Hematopoietic multipotent progenitor cell (in vitro differentiated cells): ENCODE measurements at places on chromosomes 6 and 20. TPM values are rescaled to one million over a fixed set of nuclear protein-coding genes. Genes with fewer than 3 reads are reported as not detected.

The SLC22A16 gene
- total RNA-seq: 25.6 TPM

The WFDC10B gene
- total RNA-seq: not detected

The TUBB1 gene
- 4.0 TPM for total RNA-seq

The SOBP gene
- under 0.01 TPM for total RNA-seq

The MYL9 gene
- 0.81 TPM for total RNA-seq

The OR2J3 gene
- not detected for total RNA-seq

The VGLL2 gene
- total RNA-seq: not detected

The SH3BGRL2 gene
- total RNA-seq: 4.6 TPM

The LTV1 gene
- 4.6 TPM for total RNA-seq

The KCNK5 gene
- 18.6 TPM for total RNA-seq

The FAM83B gene
- total RNA-seq: under 0.01 TPM

The TPD52L1 gene
- total RNA-seq: 1.1 TPM

The LPA gene
- total RNA-seq: not detected

The VSTM2L gene
- total RNA-seq: not detected

The NT5E gene
- total RNA-seq: under 0.01 TPM

The RIMS1 gene
- total RNA-seq: under 0.01 TPM

The PDYN gene
- not detected for total RNA-seq
